ENCODE measurements at places on chromosomes 4 and X.
A peak's percentile ranks its signal among the peaks of the same experiment; 100 is the strongest.

GRCh38 chr4:56229947-56230346, 157.3 kb downstream of the AASDH start:
- DNase-seq, result no peak

DNA sequence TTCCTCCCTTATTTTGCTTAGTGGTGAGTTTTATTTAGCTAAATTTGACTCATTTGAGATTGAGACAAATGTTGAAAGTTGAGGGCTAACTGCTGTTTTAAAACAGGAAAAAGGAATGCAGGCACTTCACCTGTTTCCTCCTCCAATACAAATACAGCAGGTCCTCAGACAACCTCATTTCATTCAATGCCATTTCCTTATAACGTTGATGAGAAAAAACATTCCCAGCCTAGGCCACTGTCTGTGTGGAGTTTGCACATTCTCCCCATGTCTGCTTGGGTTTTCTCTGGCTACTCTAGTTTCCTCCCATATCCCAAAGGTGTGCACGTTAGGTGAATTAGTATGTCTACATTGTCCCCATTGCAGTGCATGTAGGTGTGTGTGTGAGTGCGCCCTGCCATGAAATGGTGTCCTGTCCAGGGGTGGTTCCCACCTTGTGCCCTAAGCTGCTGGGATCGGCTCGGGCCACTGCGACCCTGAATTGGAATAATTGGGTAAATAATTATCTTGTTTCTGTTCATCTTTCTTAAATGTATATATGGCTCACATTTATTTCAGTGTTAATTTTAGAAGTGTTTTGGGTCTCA, 21.9 kb downstream of the SMAD1 start:
- no peak for DNase-seq

DNA sequence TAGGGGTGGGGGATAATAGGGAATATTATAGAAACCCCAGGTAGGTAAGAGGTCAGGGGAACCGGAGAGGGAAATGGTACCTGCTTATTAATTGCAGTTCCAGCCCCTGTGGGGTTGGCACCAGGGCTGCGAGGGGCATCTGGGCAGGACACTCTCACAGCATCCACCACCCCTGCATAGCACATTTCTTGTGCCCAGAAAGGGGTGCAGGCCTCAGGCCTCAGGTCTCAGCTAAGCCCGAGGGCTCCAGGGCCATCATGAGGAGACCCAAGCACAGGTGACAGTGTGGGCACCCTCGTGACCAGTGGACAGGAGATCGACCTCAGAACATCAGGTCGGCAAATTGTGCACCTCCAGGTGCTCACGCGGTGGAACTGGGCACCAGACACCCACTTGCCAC, 164.7 kb downstream of the EVC2 start:
- no peak for DNase-seq

DNA sequence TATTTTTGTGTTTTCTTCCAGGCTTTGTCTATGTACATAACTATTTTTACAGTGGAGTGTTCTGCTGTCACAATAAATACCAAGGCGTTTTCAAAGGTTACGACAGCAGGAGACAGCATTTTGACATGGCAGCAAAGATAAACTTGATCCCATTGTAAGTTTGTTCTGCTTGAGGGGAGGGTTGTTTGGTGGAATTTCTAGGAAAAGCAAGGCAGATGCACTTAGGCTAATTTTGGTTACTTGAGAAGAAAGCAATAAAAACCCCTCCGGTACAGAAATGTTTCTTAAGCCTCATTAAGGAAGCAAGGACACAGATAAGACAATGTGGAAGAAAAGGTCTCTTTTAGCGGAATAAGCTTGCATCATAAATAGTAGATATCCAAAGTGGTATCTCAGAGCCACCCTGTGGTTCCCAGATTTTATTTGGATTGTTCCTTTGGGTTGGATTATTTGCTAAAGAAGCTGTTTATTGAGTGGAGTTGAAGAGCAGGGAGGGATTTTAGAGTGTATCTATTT, 54.3 kb downstream of the CLCN5 start:
- no peak for DNase-seq

GRCh38 chrX:72057331-72057730, 74.4 kb downstream of the RTL5 start:
- DNase-seq, result no peak

DNA sequence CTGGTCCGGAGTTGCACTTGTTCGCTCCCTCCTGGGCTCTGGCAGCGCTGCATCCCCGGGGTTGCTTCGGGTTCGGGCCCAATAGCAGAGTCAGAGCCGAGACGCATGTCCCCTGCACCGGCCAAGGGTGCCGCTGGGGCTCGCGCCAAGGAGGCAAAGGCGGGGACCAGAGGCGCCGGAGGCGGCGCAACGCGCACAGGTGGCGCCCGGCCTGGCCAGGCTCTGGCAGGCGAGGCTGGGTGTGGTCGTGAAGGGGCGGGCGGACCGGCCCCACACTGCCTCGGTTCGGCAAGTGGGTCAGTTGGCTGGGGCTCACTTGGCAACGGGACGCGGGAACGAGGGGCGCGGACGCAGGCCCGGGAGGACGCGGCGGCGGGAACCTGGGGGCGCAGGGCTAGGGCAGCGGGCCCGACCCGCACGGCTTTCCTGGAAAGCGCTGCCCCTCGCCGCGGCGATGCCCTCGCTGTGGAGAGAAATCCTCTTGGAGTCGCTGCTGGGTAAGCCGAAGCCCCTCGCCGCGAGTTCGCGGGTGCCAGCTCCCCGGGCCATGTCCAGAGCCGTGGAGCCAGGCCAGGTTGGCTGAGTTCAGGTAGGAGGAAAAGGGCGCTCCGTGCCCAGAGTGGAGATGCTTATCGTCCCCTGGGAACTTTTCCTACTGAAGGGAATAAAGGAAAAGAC, at the start of gene CWH43:
Gene CWH43 (plus strand): TSS at position 300 of the 678 bp plus-strand sequence. CDS start 155 bp downstream, at position 455.
- DNase-seq, result no peak

GRCh38 chr4:5887361-5888221, 5.3 kb downstream of the CRMP1 start:
- DNase-seq, result no peak

- DNase-seq, result no peak
Observed at GRCh38 chr4:67939195-67939594, 24.1 kb downstream of the TMPRSS11A start.

DNA sequence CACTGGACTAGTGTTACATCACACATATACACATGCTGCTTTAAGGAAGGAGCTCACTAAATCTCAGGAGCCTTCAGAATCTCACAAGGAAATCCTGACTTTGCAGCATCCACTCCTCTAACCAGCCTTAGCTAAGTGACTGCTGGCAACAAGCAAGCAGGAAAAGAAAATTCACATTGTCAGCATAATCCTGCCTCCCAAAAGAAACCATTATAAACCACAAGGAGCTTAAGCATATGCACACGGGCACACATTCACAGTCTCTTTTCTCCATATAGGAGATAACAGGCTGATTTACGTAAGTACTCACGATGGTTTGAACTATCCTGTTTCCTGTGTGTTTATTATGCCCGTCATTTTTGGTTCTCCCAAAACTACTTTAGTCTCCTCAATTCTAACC, 136.3 kb downstream of the TMEM144 start:
- no peak for DNase-seq

DNA sequence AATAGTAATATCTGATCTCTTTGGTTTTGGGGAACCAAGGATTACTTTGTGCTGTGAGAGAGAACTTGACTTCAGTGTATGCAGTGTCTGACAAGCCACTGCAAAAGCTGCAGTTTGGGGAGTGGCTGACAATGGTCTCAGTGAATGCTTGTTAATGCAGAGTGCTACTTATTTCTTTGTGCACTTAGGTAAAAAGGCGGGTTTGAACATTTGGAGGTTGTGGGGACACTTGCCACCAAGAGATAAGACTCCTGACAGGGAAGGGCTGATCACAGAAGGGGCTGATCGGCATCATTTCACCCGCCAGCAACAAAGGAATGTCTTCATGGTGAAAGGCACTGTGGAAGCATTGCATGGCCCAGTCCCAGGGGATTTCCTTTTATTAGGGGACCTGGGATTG, 28.6 kb upstream of the USP46 start:
- no peak for DNase-seq

- no peak for DNase-seq
Observed at GRCh38 chrX:133698298-133698697, 283.0 kb upstream of the GPC4 start.

DNA sequence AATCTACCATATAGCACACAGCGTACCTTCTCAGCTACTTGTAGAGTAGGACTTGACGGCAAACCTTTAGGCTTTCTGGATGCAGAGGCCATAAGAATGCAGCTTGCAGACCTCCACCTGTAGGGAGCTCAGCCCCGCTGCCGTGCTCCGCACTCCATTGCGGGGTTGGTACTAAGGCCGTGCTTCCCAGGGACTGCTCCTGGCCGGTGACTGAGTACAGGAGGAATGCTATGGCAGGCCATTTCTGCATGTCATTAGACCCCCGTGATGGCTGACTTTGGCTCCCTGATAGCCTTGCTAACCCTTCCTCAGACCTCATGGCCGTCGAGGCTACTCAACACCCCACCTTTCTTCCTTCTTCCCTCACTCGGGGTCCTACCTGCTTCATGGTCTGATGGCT, 26.4 kb downstream of the TIGD2 start:
- DNase-seq, result no peak

DNA sequence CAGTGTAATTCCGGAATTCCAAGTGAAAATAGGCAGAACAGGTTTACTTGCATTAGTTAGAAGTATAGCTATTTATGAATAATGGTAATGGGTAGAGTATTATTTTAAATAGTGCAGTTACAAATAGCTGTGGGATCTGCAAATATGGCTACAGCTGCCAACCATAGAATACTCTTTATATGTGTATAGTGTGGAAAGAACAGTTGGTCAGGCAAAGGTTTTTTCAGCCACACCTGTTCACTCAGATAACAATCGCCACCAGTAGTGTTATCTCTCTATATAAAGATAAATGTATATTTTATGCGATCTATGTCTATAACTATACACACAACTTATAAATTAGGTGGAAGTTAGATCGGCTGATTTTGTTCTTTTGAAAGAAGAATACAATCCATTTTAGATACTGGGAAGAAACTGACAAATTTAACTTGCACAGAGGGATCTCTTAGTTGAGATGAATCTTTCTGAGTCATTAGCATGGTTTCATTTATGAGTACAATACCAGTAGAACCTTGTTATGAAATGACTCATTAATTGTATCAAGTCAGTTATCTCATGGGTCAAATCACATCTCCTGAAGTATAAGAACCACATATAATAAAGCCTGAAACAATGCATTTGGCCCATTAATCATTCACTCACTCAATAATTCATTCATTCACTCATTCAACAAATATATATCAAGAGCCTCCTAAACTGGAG, 100.9 kb upstream of the NR3C2 start:
- no peak for DNase-seq

DNA sequence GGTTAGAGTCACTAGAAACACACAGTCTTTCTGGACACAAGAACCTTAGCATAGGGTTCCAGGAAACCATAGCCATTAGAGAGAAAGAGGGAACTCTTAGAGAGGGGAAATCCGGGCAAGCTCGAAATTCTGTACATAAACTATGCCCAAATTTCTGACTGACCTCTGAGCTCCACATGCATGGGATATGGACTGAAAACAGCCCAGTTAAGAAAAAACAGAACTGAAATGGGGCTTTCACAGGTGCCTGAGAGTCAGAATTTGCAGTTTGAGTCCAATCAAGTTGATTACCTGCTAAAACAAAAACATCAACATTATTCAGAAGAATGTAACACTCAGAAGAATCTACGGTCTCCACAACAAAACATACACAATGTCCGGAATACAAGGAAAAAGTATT, 13.1 kb downstream of the DCHS2 start:
- no peak for DNase-seq

DNA sequence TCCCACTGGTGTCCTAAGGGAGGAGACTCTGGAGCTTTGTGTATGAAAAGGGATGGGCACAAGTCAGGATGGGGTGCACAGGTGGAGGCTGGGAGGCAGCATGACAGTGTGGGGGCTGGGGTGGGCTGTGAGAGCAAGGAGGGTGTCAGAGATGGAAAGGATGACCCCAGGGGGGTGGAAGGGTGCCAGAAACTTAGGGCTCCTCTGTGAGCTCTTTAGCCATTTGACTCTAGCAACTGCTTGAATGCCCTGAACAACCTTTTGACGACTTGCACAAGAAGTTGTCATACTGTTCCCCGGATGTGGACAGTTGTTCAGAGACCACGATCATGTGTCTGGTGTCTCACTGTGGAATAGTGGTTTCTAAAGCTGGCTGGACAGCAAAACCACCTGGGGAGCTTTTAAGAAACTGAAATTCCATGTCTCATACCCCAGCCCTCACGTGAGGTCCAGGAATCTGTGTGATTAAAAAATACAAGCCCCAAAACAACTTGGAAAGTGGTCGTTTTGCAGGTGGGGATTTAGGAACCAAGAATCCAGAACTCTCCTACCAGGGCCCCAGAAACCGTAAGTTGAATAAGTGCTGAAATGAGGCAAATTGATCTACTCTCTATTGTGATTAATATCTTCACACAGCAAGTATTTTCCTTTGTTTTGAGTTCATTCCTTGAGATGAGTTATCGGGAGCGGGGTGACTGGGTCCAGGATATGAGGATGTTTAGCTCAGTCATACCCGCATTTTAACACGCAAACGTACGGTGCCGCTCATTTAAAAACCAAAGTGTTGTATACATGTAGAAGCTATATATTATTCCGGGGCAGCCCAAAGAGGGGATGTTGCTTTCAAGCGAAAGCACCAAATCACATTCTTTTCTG, 3.4 kb downstream of the RHOH start:
- peak; percentile 88 for DNase-seq

DNA sequence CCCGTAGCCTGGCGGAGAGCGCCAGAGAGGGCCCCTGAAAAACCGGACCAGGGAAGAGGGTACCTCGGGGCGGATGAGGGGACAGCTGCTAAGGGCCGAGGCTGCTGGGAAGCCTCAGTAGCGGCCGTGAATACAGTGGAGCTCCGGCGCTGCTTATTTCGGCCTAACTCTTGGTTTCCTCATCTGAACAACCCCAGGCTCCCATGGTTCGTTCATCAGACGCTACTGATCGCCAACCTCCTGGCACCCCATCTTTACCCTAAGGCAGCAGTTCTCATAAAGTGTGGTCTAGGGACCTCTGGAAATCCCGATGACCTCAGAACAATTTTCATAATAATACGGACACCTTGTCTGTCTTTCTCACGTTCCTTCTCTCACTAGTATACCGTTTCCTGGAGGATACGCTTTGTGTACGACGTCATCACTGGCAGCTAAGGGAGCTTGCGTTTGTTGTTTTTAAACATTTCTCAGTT, 645 bp upstream of the RAB28 start:
- no peak for DNase-seq

DNA sequence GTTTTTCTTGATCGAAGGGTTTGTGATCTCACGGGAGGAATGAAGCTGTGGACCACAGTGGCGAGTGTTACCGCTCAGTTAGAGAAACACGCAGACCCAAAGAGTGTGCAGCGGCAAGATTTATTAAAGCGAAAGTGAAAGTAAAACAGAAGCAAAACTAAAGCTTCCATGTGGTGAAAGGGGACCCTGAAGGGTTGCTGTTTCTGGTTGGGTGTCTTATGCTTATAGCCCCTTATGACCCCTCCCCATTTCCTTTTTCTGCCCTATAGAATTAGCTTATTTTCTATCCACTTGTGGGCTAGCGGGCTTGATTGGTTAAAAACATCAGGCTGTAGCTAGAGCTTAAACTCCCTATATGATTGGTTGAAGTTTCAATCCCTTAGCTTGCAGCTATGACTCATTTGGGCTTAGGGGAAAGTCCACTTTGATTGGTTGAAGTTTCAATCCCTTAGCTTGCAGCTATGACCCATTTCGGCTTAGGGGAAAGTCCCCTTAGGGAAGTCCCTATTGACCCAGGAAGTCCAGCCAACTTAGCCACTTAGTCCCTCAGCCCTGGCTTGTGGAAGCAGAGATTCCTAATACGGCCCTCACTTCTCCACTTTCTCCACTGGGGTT, 171.2 kb upstream of the NWD2 start:
- no peak for DNase-seq

- no peak for DNase-seq
Observed at GRCh38 chr4:8665406-8666360, 73.1 kb downstream of the CPZ start.

All from activated naive CD4-positive, alpha-beta T cell treated with anti-CD3 and anti-CD28 coated beads for 36 hours (primary cell).